Lower lobe of right lung (tissue), 2 donors: ENCODE measurements at places on chromosomes 4 and X. TPM values are rescaled to one million over a fixed set of nuclear protein-coding genes. Genes with fewer than 3 reads are reported as not detected.

- no peak for DNase-seq
- H3K36me3 ChIP-seq, result no peaks in the 10 kb centered on the region
- no peak overlapping the region for H3K27ac ChIP-seq
- no peaks in the 10 kb centered on the region for H3K4me1 ChIP-seq
Observed at GRCh38 chrX:119497185-119497584, 28.9 kb downstream of the SLC25A5 start.

- no peaks in the 10 kb centered on the region for H3K27me3 ChIP-seq
- no peaks in the 10 kb centered on the region for H3K36me3 ChIP-seq
- DNase-seq, result no peak
- no peak overlapping the region for H3K4me3 ChIP-seq
Observed at GRCh38 chrX:141701072-141701471, 2.5 kb upstream of the SPANXD start.

GRCh38 chrX:42943051-42943974 lies 165.3 kb upstream of the PPP1R2C start:
- H3K27ac ChIP-seq, result no peak overlapping the region
- H3K4me1 ChIP-seq, result no peaks in the 10 kb centered on the region
- no peak for DNase-seq
- no peaks in the 10 kb centered on the region for H3K27me3 ChIP-seq

DNA sequence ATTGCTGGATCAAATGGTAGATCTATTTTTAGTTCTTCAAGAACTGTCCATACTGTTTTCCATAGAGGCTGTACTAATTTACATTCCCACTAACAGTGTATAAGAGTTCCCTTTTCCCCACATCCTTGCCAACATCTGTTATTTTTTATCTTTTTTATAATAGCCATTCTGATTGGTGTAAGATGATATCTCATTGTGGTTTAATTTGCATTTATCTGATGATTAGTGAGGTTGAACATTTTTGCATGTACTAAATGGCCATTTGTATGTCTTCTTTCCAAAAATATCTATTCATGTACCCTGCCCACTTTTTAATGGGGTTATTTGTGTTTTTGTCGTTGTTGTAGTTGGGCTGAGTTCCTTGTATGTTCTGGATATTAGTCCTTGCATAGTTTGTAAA lies 35.4 kb upstream of the PRKG2 start:
- no peaks in the 10 kb centered on the region for H3K27me3 ChIP-seq
- H3K27ac ChIP-seq, result no peak overlapping the region
- no peaks in the 10 kb centered on the region for H3K4me1 ChIP-seq
- no peak overlapping the region for H3K4me3 ChIP-seq
- no peak for DNase-seq

GRCh38 chrX:110002300-110003166 lies at the start of gene TMEM164:
Gene TMEM164, plus strand, starts transcription at chrX:110003114. Its CDS starts 661 bp downstream, at chrX:110003775.
- H3K4me3 ChIP-seq, result peak within 1 kb of the TSS; percentile 68
- H3K27me3 ChIP-seq, result no peaks in the 10 kb centered on the region
- H3K4me1 ChIP-seq, result peaks cover 29% of the 10 kb centered on the region
- H3K36me3 ChIP-seq, result no peaks in the 10 kb centered on the region
- peak within 1 kb of the TSS; percentile 83 for H3K27ac ChIP-seq

- no peaks in the 10 kb centered on the region for H3K36me3 ChIP-seq
- no peak for DNase-seq
- H3K27ac ChIP-seq, result peak overlapping the region; percentile 68
- peaks cover 35% of the 10 kb centered on the region for H3K4me1 ChIP-seq
- peak overlapping the region; percentile 34 for H3K4me3 ChIP-seq
- H3K27me3 ChIP-seq, result no peaks in the 10 kb centered on the region
Observed at GRCh38 chr4:139902321-139903320, 237.0 kb downstream of the MGST2 start.

GRCh38 chr4:74304095-74304625 lies 4.1 kb upstream of the EPGN start:
- no peak overlapping the region for H3K27ac ChIP-seq
- H3K36me3 ChIP-seq, result no peaks in the 10 kb centered on the region
- H3K4me1 ChIP-seq, result no peaks in the 10 kb centered on the region
- DNase-seq, result no peak
- H3K27me3 ChIP-seq, result no peaks in the 10 kb centered on the region

The RNF212 gene
- total RNA-seq, result 6.8 TPM
